ENCODE measurements at places on chromosomes 16 and 17.

DNA sequence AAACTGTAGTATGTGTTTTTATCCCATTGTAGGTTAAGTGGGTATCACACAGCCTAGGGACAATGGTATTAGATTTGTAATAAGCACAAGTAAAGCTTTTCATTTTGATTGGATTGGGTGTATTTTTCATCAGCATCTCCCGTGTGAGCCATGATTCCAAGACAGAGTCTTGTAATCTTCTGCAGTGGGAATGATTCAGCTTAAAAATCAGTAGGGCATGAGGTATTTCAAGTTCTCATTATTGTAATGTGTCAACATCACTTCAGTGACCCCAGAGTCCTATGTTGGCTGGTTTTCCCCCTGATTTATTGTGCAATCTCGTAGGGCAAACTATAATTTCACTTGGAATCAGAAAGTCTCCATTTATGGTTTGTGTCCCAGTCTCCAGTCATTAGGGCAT lies 833.2 kb upstream of the RBFOX1 start:
- DNase-seq: no peak

GRCh38 chr17:35147375-35147905 lies at the start of gene UNC45B:
Gene UNC45B (plus strand): TSS chr17:35147817. CDS start chr17:35148264, 447 bp downstream.
- no peak for DNase-seq

GRCh38 chr16:22322741-22323140 lies 25.5 kb downstream of the POLR3E start:
- DNase-seq: no peak

- DNase-seq: no peak
Observed at GRCh38 chr17:66965801-66966262, 1.3 kb downstream of the CACNG4 start.

DNA sequence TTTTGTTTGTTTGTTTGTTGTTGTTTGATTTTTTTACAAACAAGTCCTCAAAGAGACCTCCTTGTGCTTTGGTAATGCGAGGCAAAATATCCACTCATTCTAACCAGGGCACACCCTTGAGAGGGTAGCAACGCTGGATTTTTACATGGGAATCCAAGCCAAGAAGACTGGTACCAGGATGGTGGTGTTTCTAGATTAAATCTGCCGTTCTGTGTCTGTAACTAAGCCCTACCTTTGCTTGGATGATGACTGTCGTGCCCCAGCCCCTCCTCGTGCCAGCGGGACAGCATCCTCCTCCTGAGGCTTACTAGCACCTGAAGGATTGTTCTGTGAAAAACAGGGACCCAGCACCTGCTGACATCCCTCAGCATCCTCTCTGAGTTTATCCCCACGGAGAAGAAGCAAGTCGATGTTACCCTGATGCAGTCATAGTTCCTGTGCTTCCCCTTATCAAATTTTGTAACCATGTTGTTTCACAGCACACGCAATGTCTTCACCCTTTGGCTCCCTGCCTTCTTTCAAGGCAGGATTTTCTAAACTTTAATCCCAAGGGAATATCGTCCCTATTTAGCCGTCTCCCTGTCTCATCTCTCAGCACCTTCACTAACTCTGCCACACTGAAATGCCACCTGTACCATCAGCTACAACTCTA lies 5.1 kb upstream of the HSBP1 start:
- no peak for DNase-seq
